ENCODE measurements at places on chromosomes 13 and 19. TPM values are rescaled to one million over a fixed set of nuclear protein-coding genes. Genes with fewer than 3 reads are reported as not detected.

CEACAM3 gene
- 3.1 TPM for total RNA-seq

DNA sequence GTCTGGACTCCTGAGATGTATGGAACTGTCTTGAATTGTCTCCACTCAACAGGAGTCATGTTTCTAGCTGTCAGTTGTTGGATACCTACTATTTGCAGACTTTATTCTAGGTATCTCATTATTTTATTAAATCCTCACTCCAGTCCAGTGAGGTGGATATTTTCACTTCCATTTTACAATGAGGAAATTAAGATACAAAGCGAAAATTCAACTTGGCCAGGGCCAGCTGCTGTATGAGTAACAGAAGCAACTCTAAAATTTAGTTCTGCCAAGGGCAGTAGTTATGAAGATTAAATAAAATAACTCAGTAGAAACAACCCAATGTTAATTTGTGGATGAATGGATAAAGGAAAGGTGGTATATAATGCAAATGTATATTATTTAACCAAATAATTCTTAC lies 12.6 kb upstream of the NDFIP2 start:
- no peak overlapping the region for H3K27ac ChIP-seq
- H3K4me3 ChIP-seq: no peak overlapping the region
- no peaks in the 10 kb centered on the region for H3K4me1 ChIP-seq
- no peaks in the 10 kb centered on the region for H3K36me3 ChIP-seq

DNA sequence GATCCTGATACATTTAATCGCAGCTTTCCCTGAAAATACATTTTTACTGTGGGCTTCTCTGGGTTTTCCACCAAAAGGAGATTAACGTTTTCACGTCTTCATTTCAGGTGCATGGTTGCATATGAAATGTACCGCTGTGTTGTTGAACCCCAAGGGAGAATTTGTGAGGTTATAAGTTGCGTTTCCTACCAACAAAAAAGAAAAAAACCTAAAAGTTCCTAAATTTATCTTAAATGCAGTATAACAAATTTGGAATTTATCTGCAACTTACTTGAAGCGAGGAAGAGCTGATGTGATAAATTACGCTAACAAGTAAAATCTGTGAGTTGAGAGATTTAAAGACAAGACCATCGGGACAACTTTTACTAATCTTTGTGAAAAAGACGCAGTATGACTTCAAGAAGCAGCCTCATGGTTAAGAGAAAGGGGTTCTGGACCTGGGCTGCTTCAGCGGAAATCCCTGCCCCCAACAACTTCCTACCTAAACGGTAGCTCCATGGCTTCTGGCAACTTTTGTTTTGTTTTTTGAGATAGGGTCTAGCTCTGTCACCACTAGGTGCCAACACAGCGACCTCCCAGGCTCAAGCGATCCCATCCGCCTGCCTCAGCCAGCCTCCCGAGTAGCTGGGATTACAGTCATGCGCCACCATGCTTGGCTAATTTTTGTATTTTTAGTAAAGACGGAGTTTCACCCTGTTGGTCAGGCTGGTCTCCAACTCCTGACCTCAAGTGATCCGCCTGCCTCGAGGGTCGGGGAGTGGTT lies 958 bp upstream of the OBI1 start:
- H3K27ac ChIP-seq: peak overlapping the region; percentile 43
- peak overlapping the region; percentile 13 for H3K4me3 ChIP-seq
- no peaks in the 10 kb centered on the region for H3K27me3 ChIP-seq
- no peaks in the 10 kb centered on the region for H3K36me3 ChIP-seq
- no peak for DNase-seq

SELENOV gene
- total RNA-seq: not detected

OR10H1 gene
- not detected for total RNA-seq

DNA sequence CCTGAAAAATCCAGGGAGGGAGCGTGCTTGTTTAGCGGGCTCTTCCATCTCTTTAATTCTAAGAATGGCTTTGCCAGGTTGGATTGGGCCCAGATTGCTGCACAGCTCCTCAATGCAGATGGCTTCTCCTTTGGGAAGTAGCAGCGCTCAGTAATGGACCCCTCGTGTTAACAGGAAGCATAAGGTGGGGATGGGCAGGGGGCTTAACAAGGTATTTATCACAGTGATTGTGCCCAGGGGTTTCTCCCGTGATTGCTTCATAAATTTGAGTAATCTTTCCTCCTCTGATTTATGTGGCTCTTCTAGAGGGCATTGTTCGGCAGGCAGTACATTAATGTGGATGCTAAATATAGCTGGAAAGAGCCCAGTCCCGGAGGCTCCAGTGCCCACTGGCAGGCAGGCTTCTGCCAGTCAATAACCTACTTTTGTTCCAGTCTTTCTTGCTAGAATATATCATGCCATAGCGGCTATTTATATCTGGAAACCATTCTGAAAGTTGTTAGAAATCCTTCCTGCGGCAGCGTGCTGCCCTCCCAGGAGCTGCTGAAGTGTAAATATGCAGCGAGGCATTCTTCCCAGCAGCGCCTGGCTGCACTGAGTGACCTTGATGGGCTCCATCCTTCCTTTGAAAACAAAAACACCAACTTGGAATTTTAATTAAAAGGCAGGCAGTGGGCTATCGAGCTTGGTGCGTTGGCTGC lies 65.0 kb downstream of the FGF9 start:
- no peaks in the 10 kb centered on the region for H3K27me3 ChIP-seq
- no peak overlapping the region for H3K27ac ChIP-seq
- H3K36me3 ChIP-seq: no peaks in the 10 kb centered on the region
- no peaks in the 10 kb centered on the region for H3K4me1 ChIP-seq
- DNase-seq: peak; percentile 70
